ENCODE measurements at places on chromosomes 2 and 18.

- DNase-seq = no peak
Observed at GRCh38 chr2:18398833-18399232, 161.6 kb downstream of the RDH14 start.

- DNase-seq = no peak
Observed at GRCh38 chr2:134244587-134244986, 9.3 kb upstream of the MGAT5 start.

GRCh38 chr2:195898505-195899191 lies 170.0 kb downstream of the DNAH7 start:
- no peak for DNase-seq

DNA sequence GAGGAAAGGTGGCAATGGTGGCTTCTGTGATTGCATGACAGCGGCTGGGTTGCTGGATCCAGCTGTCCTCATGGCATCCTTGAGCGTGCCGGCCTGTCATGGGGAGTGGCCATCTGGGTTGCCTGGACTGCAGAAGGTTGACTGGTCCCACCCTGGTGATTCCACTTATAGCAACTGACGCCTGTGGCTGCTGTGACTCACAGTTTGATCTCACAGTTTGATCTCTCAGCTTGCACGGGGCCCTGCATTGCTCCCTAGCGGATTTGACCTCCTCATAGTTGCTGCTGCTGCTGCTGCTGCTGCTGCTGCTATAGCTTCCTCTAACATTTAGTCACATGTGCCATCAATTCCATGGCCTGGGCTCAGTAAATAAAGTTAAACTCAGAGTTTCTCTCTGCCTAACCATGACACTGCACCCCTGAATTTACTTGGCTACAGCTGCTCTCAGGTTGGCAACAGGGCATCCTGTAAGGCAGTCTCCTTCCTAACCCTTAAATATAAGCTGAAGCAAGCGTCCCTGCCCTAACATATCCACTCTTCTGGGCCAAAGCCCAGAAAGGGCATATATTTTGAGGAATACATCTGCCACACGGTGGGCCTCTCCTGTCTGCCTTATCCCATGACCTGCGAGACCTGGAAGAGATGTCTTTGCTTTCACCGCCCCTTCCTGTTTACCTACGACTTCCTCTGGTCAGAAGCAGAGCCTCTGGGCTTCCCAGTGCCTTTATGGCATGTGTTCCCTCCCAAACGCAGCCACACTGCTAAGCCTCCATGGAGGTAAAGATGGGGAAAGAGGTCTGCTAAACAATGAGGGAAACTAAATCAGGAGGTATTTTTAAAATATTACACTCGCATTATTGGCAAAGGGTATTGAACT lies 37.8 kb upstream of the CCDC150 start:
- no peak for DNase-seq

GRCh38 chr2:137183206-137183898 lies 418.0 kb downstream of the THSD7B start:
- no peak for DNase-seq

- DNase-seq = no peak
Observed at GRCh38 chr18:7850446-7850845, 283.3 kb downstream of the PTPRM start.

DNA sequence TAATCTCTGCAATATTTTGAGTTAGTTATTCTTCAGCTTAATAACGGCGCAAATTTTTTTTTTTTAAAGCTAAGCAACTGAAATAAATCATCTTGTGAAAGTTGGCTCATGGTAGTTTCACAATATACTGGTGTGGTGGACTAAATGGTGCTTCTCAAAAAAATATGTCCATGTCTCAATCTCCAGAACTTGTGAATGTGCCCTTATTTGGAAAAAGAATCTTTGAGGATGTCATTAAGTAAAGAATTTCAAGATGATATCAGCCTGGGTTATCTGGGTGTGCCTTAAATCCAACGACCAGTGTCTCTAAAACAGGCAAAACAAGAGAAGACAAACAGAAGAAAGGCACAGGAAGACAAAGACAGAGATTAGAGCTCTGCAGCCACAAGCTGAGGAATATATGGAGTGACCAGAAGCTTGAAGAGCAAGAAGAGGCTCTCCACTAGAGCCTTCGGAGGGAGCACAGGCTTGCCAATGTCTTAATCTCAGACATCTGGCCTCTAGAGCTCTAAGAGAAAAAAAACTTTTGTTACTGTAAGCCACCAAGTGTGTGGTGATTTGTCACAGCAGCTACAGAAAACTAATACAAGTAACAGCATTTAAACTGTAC lies 71.4 kb downstream of the HNMT start:
- DNase-seq = no peak

DNA sequence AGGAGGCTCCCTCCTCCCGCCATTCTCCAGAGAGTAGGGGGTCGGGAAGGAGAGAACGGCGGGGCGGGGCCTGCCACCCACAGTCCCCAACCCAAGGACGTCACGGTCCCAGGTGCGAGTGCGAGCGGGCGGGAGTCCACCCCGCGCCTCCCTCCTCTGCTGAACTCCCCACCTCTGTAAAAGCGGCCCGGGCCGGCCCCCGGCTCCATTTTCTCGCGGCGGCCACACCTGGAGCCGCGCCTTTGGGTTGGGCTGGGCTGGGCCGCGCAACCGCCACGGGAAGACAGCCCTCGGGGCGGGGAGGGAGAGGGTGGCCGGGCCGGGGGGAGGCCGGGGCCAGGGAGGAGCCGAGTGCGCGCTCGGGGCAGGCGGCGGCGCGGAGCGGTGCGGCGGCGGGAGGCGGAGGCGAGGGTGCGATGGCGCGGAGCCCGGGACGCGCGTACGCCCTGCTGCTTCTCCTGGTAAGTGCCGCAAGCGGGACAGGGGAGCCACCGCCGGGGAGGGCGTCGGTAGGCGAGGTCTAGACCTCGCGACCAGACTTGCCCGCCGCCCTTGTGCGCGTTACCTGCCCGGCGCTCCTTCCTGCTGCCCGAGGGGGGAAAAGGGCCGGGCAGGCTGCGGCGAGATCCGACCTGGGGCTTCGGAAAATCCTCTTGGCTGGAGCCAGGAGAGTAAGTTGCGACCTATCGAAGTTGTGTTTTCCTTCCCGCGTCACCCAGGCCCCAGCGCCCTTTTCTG lies at the start of gene DSG2:
Gene DSG2 (plus strand): TSS at position 342 of the 738 bp plus-strand sequence. CDS start 75 bp downstream, at position 417.
- no peak for DNase-seq

- no peak for DNase-seq
Observed at GRCh38 chr2:153819501-153819900, 52.2 kb upstream of the GALNT13 start.

- no peak for DNase-seq
Observed at GRCh38 chr2:240204431-240205276, 64.2 kb upstream of the OTOS start.

DNA sequence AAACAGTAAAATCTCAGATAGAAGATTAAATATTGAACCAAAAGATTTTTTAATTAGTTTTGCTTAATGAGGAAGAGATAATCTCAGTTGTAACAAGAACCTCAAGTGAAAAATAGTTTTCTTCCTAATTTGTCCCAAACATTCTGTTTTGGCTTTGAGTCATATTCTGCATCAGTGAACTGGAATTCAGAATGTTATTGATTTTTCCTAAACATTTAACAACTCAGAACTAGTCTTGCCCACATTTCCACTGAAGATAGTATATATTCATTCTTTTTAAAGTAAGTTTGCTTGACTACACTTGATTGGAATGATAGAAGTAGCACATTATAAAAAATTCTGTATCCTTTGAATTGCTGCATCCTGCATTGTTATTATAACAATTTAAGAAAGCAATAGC lies 85.7 kb upstream of the UGP2 start:
- no peak for DNase-seq

DNA sequence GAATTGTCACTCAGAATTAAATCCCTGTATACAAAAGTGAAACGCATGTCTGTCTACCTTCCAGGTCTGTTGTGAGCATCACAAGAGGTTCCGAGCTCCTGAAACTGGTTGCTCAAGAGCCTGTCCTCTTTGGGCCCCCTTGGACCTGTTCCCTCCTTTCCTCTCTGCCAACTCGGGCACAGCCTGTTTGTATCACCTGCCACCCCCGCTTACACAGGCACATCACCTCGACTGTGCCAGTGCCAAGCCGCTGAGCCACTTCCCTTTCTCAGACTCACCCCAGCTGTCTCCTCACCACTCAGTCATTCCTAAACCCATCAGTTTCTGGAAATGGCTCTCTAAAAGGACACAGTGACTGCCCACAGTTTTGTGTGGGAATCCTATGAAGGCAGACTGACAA lies 3.1 kb downstream of the EFR3B start:
- DNase-seq = peak; percentile 9

DNA sequence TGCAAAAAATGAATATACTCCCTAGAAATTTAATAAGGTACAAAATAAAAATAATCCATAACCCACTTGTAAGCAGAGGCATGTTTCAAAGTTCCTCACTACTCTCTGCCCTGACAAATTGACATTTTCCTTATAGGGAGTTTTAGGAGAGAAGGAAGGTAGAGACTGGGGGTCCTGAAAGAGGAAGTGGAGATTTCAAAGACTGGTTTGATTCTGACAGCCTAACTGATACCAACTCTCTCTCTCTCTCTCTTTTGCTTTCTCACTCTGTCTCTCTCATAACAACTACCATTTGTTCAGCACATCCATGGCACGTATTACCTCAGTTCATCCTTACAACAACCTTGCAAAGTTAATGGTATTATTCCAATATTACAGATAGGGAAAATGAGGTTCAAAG lies 18.6 kb downstream of the FZD7 start:
- no peak for DNase-seq

- DNase-seq = no peak
Observed at GRCh38 chr2:64015391-64015790, 3.8 kb downstream of the VPS54 start.

- DNase-seq = no peak
Observed at GRCh38 chr18:23235860-23236259, 100.6 kb downstream of the CABLES1 start.

- DNase-seq = no peak
Observed at GRCh38 chr2:238486123-238486848, 59.6 kb downstream of the ASB1 start.

DNA sequence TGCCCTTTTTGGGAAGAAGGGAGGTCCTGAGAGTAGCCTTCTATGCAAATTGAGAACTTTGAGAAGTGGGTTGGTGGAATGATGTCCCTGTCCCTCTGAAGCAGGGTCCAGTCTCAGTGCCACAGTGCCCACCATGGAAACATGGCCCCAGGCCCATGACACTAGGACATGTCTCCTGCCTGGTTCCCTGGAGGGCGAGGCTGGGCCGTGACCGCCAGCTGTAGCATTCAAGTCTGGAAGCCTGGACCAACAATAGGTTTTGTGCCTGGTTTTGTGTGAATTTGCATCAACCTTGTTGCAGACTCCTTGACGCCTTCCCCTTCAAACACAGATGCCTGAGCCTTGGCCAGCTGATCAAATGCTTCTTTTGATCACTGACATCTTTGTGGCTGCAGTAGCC lies 27.5 kb downstream of the ARID5A start:
- no peak for DNase-seq

- no peak for DNase-seq
Observed at GRCh38 chr2:150464270-150464669, 23.2 kb downstream of the RND3 start.

DNA sequence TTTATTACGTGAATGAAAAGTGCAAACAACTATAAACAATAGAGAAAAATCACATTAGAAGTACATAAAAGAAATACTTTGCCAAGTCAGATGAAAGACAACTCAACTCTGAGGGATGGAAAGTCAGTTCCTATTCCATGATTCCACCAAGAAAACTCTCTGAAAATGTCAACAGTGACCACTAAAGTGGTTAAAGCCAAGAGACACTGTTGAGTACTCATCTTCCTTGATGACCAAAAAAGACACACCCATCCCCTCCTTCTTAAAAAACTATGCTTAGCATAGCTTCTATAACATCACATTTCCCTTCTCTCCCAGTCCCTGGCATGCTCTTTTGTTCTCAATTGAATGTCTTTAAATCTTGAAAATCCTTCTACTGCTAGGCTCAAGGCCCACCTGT lies 160.0 kb downstream of the TCF4 start:
- DNase-seq = no peak

GRCh38 chr2:168336786-168337388 lies 89.5 kb upstream of the STK39 start:
- DNase-seq = peak; percentile 36

GRCh38 chr2:10884574-10884975 lies 27.2 kb upstream of the KCNF1 start:
- no peak for DNase-seq

- DNase-seq = no peak
Observed at GRCh38 chr2:48283586-48284269, 246.2 kb upstream of the STON1 start.

- DNase-seq = no peak
Observed at GRCh38 chr2:179049546-179050311, at the start of gene CCDC141. CCDC141 (minus strand) TSS chr2:179050137; CDS start chr2:179049941, 196 bp downstream.

- DNase-seq = no peak
Observed at GRCh38 chr18:13628211-13628610, 98.1 kb downstream of the FAM210A start.

GRCh38 chr2:9673914-9674481 lies 43.2 kb upstream of the YWHAQ start:
- no peak for DNase-seq
